Coronary artery (tissue), 2 donors: ENCODE measurements at places on chromosomes 12 and 14.

- DNase-seq, result no peak
Observed at GRCh38 chr12:11724888-11725311, 75.4 kb downstream of the ETV6 start.

DNA sequence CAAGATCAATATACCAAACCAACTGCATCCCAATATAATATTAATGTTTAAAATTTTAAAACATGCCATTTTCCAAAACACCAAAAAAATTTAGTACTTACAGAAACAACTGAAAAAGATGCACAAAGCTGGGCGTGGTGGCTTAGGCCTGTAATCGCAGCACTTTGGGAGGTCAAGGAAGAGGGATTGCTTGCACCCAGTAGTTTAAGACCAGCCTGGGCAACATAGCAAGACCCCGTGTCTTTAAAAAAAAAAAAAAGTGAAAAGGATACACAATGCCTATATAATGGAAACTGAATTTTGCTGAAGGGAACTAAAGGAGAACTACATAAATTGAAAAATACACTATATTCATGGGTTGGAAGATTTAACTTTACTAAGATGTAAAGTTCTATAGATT lies 149.5 kb downstream of the RMST start:
- no peak for DNase-seq

- no peak for DNase-seq
Observed at GRCh38 chr12:98420461-98420860, 94.9 kb upstream of the TMPO start.

GRCh38 chr14:54001189-54001878 lies 44.7 kb upstream of the BMP4 start:
- DNase-seq, result no peak

GRCh38 chr14:104390941-104391901 lies 188.3 kb upstream of the C14orf180 start:
- DNase-seq, result peak; percentile 46

DNA sequence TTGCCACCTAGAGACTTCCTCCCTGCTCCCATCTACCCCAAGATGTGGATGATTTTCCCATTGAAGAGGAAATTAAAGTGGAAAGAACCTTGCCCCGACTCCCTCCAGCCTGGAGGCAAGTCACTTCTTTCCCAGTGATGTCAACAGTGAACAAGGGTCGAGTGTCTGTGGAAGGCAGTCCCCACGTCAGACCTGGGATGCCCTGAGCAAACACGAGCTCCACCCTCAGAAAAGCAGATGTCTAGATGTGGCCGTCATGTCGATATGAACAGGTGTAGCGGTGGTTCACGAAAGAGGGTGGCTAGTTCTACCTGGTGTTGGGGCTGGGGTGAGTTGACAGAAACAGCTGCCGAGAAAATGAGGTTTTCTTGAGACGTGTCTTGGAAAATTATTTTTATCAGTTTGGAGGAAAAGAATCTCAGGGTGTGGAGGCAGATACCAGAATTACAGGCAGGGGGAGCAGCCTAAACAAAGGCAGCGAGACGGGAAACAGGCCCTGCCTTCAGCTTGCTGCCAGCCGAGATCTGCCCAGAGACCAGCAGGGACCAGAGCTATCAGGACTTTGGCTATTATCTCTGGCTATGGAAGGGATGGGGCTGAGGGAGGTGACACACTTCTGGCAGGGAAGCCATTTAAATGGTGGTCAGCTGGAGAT lies 25.9 kb downstream of the SYNDIG1L start:
- no peak for DNase-seq

GRCh38 chr14:100221533-100222223 lies 17.3 kb upstream of the YY1 start:
- DNase-seq, result no peak

- DNase-seq, result no peak
Observed at GRCh38 chr12:23555180-23555824, 394.2 kb downstream of the SOX5 start.

- DNase-seq, result no peak
Observed at GRCh38 chr14:58638231-58639197, 752 bp downstream of the DACT1 start.

GRCh38 chr12:96247563-96247962 lies 53.4 kb downstream of the ELK3 start:
- DNase-seq, result no peak

GRCh38 chr12:107442326-107442987 lies 243.1 kb upstream of the PWP1 start:
- no peak for DNase-seq

DNA sequence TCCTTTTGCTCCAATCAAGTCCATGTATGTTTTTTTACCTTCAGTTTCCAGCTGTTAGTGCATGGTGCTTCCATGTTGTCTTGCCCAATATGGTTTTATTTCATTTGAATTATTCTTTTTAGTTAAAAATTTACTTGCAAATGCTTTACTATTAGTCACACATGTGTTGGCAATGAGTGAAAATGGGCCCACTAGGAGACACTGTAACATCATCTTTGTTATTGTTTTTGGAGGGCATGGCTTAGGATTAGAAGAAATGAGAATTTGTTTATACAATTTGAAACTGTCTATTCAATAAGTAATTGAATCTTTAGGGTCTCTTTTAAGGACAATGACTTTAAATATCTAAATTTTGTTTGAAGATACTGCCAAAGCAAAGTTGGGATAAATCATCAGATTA lies 133.7 kb downstream of the BRMS1L start:
- DNase-seq, result no peak

DNA sequence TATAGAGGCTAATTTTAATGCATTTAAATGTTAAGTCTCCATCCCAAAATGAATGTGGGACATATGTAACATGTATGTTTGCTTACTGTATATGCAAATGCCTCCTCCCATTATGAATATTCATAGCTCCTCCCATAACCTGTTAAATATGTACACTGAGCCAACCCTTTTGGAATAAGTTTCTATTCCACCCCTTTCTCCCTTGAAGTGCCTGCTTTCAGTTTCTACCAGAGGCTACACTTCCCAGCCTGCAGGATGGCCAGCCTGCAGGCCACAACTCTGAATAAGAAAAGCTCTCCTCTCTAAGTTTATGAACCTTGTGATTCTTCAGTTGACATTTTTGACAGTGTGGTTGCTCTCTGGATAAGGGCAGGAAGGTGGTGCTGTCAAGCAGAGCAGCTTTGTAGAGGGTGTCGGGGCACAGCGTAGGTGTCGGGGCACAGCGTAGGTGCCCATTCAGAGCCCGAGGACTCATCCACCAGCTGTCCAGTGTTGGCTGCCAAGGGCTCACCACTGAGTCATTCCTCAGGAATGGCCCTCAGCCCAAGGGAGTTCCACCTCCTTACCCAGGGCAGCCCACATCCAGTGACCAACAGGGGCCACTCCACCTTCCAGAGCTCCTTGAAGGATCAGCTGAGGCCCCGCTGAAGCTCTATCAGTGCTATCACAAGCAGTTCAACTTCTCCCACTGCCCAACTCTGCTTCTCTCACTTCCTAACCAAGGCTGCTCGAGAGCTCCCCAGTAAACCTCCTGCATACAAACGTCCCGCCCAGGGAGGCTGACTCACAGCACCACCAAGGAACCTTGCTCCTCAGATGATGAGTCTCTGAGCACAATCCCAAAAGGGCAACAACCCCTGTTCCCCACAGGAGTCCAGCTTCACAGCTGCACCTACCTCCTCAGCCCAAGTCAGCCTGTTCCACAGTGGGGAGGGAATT lies 31.4 kb downstream of the VWF start:
- DNase-seq, result peak; percentile 86

DNA sequence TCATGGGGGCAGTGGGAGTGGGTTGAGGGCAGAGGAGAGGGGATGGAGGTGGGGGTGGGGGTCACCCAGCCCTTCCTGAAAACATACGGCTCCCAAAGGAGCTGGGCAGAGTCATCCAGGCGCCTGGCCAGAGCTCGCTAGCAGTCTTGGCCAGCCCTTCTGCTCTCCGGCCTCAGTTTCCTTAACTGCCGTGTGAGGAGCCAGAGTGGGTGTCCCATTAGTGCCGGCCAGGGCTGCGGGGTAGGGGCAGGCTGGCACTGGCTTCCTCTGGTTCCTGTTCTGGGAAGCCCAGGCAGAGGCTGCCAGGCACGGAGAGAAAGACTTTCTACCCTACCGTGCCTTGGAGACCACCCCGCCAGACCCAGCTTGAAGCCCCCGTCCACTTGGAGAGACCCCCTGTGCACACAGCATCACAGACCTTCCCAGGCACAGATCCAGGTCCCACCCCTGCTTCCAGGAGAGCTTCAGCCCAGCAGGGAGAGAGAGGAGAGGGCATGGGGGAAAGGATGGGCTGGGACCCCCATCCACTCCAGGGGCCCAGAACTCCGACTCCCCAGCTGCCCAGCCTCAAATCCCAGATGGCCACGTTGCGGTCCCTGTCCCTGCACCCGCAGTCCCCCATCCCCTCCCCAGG lies 93.3 kb downstream of the RFLNA start:
- no peak for DNase-seq

DNA sequence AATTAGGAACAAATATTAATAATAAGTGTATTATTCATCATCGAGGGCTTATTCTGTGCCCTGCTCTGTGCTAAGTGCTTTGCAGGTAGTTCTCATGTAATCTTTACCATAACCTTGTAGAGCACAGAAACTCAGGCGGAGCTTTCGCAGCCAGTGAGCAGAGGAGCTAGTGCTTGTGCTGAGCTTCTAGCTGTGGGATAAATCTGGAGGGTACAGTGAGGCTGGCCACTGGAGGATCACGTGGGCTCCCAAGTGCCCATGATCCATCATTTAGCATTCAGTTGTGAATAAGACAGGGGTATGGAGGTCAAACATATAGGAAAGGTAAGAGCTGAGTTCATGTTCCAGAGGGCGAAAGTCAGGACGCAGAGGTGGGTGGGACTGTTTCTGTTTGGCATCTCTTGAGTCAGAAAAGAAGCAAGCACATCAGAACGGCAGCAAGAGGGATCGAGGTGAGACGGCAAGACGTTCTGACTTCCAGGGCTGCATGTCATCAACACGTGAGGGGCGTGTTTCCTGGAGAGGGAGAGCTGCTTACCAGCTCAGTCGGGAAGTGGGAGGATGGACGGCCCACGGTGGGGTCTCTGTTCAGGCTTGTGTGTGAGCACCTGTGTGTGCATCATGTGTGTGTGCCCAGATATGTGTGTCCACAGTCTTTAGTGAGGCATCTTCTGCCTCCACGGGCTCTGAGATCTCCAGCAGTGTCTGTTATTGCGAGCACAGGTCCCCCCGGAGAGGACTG lies 16.8 kb upstream of the KRT80 start:
- DNase-seq, result no peak

GRCh38 chr14:102516531-102517391 lies 7.2 kb upstream of the ANKRD9 start:
- peak; percentile 74 for DNase-seq

GRCh38 chr12:111063295-111064026 lies 143.1 kb upstream of the MYL2 start:
- DNase-seq, result no peak

DNA sequence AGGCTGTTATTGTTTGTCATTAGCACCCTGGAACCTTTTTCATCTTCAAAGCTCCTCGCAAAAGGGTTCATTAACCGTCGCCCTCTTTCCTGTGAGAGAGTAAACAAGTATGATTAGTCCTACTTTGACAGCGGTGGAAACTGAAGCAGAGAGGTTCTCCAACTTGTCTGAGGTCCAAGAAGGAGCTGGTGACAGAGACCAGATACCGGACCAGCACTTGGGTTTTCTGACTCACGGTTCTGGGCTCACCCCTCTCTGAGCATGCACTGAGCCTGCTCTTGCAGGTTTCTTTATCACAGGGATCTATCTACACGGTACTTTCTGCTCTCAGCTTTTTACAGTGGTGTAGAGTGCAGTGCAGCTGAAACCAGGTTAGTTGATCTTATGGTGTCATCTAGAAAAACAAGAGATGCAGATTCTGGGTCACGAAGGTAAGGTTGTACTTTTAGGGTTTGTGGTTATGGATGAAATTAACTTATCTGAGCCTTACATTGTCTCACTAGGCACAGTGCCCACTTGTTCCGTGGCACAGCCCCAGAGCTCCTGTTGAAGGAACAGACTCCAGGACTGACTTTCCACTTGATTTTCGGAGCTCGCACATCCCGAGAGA lies 62.1 kb downstream of the PPP2R5C start:
- DNase-seq, result no peak

GRCh38 chr14:32033543-32033942 lies 43.6 kb upstream of the ARHGAP5 start:
- DNase-seq, result no peak

GRCh38 chr14:31319701-31320100 lies 100.6 kb downstream of the HEATR5A start:
- DNase-seq, result no peak

- no peak for DNase-seq
Observed at GRCh38 chr12:77060136-77060882, 5.1 kb downstream of the E2F7 start.

GRCh38 chr14:56133547-56133946 lies 15.3 kb downstream of the PELI2 start:
- DNase-seq, result no peak

GRCh38 chr12:81325086-81325485 lies 247.2 kb downstream of the ACSS3 start:
- no peak for DNase-seq

DNA sequence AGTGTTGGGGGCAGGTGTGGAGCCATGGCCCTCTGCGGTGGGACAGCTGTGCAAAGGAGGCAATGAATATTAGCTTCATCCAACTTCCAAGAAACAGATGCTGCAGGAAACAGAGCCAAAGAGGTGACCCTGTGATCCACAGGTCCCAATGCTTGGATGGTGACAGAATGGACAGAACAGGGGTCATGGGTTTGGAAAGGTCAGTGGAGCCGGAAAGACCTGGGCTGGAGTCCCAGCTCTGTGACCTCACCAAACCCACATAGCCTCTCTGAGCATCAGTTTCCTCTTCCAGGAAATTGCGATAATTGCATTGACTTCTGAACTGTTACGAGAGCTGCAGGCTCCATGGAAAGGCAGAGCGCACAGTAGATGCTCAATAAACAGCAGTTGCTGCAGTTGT lies 110.2 kb upstream of the GSC start:
- no peak for DNase-seq

DNA sequence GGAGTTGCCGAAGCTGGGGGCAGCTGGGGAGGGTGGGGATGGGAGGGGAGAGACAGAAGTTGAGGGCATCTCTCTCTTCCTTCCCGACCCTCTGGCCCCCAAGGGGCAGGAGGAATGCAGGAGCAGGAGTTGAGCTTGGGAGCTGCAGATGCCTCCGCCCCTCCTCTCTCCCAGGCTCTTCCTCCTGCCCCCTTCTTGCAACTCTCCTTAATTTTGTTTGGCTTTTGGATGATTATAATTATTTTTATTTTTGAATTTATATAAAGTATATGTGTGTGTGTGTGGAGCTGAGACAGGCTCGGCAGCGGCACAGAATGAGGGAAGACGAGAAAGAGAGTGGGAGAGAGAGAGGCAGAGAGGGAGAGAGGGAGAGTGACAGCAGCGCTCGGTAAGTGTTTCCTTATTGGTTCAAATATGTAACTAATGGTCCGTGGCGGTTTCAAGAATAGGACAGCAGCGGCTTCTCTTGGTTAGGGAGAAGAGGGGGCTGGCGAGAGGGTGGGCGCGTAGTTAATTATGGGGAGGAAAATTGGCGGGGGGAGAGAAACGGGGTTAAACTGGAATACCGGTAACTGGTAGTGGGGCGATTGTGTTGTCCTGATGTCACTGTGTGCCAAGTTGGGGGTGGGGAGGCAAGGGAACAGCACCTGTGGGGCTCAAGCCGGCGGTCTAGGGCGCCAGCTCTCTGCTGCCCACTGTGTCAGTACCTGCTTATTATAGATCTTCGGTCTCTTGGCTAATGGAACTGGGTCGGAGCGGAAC lies 8.4 kb downstream of the HOXC8 start:
- no peak for DNase-seq
